ENCODE measurements at places on chromosomes 4 and X.
A peak's percentile ranks its signal among the peaks of the same experiment; 100 is the strongest.

- DNase-seq, result no peak
Observed at GRCh38 chrX:152735860-152736511, 2.4 kb downstream of the MAGEA12 start.

DNA sequence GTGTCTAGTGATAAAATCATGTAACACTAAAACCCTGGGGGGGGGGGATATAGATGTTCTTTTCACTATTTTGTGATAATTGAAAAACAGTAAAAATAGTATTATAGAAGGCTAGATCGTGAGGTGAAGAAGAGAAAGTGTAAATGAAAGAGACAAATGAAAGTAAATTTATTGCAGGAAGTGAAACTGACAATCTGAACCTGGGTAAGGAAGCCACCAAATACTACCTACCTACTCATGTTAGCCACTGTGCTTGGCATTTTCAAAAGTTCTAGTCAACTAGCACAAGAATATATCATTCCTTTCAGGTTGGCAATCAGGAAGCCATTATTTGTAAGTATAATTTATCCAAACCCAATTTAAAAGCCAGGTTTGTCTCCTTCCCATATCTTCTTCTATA is 1366.1 kb downstream of the FAM133A start:
- no peak for DNase-seq

DNA sequence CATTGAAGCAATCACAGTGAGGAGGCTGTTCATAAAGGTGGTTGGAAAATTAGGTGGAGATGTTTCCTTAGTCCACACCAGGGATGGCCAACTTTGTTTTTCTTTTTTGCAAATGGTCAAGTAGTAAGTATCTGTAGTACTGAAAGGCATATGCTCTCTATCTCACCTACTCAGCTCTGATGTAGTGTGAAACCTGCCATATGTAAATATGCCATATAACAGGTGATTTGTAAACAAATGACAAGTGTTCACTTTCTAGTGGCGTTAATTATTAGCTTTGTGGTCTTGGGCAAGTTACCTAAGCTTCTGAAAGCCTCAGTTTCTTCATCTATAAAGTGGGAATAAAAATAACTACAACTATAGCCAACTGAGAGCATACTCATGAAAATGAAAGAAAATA is 421.4 kb upstream of the LCORL start:
- no peak for DNase-seq

GRCh38 chrX:101080326-101081124 is 1.8 kb downstream of the TMEM35A start:
- DNase-seq, result no peak

DNA sequence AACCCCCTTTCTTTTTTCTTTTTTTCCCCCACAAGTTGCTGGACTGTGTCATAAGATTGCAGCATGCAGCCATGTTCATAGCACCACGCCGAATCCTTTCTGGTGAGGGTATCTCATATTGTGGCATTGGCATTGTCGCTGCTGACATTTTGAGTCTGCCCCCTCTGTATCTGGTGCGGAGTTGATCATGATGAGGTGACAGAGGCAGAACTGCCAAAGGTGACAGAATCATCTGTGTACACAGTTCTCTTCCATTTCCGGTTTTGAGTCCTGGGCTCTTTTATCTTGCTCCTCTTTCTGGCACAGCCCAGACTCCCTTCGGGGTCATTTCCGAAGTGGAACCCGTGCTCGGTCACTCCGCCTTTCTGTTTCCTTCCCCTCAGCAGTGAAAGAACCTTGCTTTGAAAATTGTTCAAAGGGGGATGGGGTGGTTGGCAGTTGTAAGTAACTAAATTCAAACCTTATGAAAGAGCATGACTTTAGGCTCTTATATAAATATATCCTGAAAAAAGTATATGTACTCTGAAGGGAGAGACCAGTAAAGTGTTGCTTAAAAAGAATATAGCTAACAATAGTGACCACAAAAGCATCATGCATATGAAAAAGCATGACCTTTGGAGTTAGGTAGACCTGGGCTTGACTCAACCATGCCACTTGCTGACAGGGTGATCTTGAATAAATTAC is 55.0 kb upstream of the BMP2K start:
- no peak for DNase-seq

DNA sequence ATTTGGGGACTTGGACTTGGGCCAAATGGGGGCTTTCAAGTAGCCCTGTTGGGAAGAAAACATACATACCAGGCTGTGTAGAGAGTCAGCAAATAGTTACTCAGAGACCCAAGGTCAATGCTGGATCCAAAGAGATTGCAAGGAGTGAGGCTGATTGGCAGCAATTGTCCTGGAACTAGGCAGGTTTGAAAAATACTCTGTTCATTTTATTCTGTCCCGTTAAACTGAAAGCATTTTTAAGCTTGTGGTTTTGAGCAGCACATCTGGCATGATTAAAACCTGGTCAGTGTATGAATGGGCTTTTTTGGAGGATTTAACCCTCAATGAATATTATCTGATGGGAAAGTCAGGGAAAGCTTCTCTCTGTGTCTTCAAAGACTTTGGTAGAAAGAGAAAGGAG is 294.3 kb upstream of the BOD1L1 start:
- DNase-seq, result peak; percentile 53

DNA sequence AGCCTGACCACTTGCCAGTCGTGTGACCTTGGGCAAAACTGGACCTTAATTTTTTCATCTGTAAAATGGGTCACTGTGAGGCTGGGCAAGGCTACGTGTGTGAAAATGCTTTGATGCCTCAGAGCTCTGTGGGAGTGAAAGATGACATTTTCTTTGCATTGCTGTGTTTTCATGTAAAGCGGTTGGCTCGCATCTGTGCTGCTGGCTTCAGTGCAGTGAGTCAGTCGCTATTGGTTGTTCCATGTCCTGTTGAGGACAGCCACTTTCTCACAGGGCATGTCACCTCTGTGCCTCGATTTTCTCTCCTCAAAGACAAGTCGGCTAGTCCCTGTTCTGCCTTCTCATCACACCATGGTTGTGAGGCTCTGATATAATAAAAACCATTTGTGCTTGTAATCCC is 4.4 kb downstream of the MTMR1 start:
- DNase-seq, result no peak

GRCh38 chr4:53281438-53281837 is 84.4 kb downstream of the SCFD2 start:
- DNase-seq, result peak; percentile 9

DNA sequence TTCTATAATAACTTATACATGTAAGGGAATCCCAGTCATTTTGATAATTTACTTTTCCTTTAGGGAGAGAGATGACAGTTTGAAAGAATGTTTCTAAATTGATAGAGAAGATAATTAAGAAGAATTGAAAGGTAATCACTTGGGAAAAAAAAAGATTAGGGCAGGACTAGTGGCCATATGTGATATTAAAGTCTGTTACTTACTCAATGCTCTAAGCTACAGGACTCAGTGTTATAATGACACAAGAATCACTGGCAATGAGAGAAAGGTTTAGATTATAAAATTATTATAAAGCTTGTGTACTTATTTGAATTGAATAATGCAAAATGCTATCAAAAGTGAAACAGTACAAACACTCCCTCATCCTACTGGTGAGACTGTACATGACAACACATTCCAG is 265.3 kb downstream of the BANK1 start:
- no peak for DNase-seq

GRCh38 chr4:53863736-53864365 is 200.6 kb downstream of the CHIC2 start:
- DNase-seq, result no peak

GRCh38 chr4:165201806-165202205 is 5.6 kb upstream of the KLHL2 start:
- DNase-seq, result peak; percentile 42

DNA sequence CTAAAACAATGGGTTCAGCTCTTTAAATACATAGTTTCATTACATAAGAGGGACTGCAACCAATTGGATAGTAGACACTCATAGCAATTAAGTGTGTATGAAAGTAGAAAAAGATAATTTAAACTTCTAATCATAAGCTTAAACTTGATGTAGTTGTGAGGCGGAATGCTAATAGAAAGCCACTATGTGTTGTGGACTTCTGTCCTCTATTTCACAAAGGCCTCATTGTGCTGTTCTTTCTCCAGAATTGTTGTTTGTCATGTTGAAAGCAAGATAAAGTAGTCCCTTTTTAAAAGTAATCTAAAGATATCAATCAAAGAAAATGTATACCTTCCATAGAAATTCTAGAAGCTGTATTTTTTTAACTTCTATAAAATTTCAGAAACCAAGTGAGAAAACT is 329.4 kb downstream of the KLHL4 start:
- DNase-seq, result no peak

GRCh38 chr4:183241322-183241640 is 78.8 kb downstream of the CLDN22 start:
- DNase-seq, result peak; percentile 46

- no peak for DNase-seq
Observed at GRCh38 chrX:112997991-112998390, 157.4 kb upstream of the AMOT start.

GRCh38 chr4:8280876-8281440 is 11.4 kb downstream of the HTRA3 start:
- no peak for DNase-seq

DNA sequence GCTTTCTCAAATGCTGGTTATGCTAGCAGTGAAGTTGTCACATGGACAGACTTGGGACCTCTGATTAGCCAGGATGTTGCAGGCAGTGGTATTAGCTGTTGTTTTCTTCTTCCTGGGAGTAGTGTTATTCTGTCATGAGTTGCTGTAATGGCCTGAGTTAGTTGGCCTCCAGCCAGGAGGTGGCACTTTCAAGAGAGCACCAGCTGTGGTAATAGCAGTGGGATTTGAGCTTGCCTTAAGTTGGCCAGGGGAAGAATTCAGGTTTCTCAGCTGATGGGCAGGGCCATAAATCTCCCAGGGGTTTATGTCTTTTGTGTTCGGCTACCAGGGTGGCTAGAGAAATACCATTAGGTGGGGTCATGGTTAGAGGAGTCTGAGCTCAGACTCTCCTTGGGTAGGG is 132.6 kb downstream of the GLUD2 start:
- DNase-seq, result no peak

GRCh38 chrX:30219372-30219771 is 4.0 kb downstream of the MAGEB2 start:
- no peak for DNase-seq

DNA sequence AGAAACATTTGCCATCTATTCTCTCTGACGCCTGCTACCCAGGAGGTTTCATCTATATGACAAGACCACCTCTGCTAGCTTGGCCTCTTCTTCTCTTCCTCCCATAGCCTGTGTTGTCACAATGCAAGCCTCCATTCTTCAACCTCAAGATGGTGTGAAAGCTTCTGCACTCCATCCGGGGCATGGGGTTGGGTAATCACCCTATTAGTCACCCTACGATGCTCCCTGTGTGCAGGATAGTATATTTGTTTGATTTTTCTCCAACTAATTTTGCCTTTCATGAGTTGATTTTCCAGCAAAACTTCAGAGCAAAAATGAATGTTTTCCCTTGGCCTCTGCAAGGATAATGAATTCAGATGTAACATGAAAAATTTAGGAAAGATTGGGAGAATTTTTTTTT is 128.0 kb upstream of the STS start:
- no peak for DNase-seq

DNA sequence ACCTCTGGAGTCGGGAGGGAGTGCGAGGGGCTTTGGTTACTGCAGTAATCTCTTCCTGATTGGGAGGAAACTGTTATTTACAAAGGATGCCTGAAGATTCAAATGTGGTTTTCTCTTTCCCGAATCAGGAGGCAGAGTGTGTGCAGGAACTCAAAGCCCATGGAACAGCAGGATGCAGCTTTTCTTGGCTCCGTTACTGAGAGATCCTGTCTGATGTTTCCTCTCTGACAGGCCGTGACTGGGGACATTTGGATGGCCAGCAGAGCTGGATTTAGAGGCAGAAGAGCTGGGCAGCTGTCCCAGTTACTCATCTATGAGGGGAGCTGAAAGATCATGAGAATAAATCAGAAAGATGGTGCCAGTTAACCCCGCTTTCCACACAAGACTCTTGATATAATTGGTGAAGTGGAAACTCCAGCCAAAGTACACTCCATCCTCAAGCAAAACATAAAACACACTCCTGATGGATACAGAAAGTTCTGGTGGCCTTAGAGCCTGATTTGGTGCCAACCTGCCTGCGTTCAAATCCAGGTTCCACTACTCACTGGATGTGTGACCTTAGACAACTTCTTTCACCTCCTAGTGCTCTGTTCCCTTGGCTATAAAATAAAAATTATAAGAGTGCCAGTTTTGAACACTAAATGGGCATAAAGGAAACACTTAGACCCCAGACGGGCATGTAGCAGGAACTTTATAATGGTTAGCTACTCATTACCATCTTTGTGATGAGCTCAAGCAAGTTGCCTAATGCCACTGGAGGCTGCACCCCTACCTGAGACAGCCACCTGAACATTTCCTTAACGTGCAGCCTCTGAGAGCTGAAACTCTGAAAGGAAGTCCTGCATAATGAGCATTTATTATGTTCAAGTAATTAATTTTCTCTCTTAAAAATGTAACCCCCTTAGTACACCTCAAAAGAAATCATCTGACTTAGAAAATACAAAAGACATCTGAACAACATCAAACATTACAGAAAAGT is 349.0 kb upstream of the GATB start:
- DNase-seq, result no peak

GRCh38 chr4:159141193-159141592 is 38.3 kb downstream of the RAPGEF2 start:
- DNase-seq, result no peak

GRCh38 chr4:123632693-123633030 is 236.1 kb downstream of the SPRY1 start:
- no peak for DNase-seq

GRCh38 chrX:100381619-100382018 is 28.5 kb downstream of the PCDH19 start:
- no peak for DNase-seq

- no peak for DNase-seq
Observed at GRCh38 chr4:15240764-15241163, 187.1 kb upstream of the C1QTNF7 start.

GRCh38 chr4:93767917-93768316 is 60.6 kb upstream of the ATOH1 start:
- no peak for DNase-seq

DNA sequence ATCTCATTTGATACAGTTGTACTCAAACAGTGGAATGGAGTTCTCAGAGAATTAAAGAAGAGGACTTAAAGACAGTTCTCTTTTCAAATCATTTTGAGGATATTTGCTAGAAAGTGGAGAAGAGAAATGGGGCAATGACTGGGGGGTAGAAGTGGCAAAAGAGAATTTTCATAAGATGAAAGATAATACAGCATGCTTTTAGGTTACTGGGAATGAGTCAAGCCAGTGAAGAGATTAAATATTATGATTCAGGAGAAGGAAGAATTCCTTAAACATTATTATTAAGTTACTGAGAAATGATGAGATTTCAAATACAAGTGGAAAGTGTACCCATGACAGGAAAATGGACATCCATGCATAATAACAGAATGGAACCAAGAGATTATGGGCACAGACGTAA is 219.0 kb upstream of the DKK2 start:
- DNase-seq, result no peak

Data from fibroblast of the conjunctiva (primary cell).